Lower lobe of right lung (tissue), 2 donors: ENCODE measurements at places on chromosomes 11 and 22. TPM values are rescaled to one million over a fixed set of nuclear protein-coding genes. Genes with fewer than 3 reads are reported as not detected.

DNA sequence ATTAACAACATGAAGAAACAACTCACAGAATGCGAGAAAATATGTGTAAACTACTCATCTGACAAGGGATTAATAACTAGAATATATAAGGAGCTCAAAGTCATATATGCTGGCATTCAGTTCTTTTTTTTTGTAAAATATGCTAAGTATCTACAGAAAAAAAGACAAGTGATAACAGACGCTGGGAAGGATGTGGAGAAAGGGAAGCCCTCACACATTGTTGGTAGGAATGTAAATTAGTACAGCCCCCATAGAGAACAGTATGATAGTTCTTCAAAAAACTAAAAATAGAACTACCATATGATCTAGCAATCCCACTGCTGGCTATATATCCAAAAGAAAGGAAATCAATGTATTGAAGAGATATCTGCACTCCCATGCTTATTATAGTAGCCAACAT lies 13.8 kb downstream of the GAB2 start:
- DNase-seq = no peak

The OR2D2 gene
- not detected for total RNA-seq

- no peak for DNase-seq
Measured at GRCh38 chr11:130738611-130739010, 177.7 kb downstream of the SNX19 start.

DNA sequence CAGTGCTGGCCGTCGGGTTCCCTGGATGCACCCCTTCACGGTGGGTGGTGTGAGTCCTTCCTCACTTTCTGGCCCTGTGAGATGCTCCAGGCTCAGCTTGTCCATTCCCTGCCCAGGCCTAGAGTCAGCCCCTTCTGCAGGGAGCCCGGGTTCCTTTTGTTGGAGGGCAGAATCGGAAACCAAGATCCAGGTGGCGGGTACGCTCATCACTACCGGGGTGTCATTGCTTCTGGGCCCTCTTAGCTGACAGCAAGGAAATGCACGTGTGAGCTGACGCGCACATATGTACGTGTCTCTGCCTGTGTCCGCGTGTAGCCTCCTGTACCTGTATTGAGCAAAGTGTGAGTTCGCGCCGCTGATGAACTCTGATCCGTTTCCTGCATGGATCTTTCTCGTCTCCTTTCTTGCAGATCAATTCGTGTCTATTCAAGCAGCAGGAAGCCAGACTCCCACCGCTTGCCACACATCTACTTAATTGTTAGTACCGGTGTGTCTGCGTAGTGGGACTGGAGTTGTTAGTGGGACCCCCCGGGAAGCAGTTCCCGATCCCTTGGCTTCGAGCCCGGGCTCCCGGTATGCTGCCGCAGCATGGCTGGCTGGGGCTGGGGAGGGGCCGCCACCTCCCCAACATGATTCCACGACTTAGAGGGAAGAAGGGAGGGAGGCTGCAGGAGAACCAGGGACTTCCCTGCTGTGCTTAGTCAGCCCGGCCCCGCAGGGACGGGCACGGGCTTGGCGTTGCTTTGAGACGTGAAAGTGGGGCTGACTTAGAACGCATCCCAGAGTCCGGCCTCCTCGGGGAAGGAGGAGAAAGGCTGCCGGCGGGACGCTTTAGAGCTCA lies 35.9 kb upstream of the GRAMD4 start:
- DNase-seq = peak; percentile 43

DNA sequence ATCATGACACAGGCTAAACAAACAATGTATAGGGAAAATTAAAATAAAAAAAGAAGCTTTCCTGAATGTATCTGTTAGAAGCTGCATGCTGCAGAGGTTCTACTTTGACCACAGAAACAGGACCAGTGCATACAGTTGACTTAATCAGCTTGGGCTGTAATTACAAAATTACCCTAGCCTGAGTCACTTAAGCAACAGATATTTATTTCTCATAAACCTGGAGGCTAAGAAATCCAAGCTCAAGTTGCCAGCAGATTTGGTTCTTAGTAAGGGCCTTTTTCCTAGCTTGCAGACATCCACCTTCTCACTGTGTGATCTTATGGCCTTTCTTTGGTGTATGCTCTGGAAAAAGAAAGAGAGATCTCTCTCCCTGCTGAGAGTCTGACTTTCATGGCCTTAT lies 946.5 kb upstream of the RAG2 start:
- DNase-seq = no peak

The C11orf97 gene
- 2.5 TPM for total RNA-seq

GRCh38 chr22:17430412-17430811 lies 61.2 kb downstream of the CECR2 start:
- DNase-seq = no peak

The UPK3A gene
- total RNA-seq = not detected

The ZBTB16 gene
- 171 TPM for total RNA-seq

The SMC1B gene
- not detected for total RNA-seq

The SLC29A2 gene
- 10.6 TPM for total RNA-seq

DNA sequence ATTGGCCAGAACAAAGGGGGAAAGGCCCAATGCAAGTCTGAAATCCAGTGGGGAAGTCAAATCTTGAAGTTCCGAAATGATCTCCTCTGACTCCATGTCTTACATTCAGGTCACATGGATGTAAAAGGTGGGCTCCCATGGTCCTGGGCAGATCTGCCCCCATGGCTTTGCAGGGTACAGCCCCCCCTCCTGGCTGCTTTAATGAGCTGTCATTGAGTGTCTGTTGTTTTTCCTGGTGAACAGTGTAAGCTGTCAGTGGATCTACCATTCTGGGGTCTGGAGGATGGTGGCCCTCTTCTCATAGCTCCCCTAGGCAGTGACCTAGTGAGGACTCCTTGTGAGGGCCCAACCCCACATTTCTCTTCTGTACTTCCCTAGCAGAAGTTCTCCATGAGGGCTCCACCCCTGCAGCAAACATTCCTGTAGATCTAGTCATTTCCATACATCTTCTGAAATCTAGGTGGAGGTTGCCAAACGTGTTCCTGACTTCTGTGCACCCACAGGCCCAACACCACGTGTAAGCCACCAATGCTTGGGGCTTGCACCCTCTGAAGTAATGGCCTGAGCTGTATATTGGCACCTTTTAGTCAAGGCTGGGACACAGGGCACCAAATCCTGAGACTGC lies 9.3 kb downstream of the CARD18 start:
- no peak for DNase-seq

DNA sequence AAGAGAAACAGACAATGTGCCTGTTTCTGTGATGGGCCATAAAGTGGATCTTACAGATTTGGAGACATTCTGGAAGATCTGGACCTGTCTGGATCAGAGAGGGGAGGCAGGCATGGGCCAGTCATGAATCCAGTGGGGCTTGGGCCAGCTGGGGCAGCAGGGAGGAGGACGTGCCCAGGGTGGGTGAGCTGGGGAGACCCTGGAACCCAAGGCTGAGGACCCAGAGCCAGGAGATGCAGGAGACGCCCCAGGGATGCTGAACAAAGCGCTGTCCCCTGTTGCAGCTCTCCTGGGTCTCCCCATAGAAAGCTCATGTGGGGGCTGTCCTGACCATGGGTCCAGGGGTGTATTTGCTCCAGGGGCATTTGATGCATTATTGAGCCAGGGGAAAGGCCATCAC lies 1.5 kb upstream of the APOBEC3A start:
- no peak for DNase-seq

The HIKESHI gene
- 29.5 TPM for total RNA-seq

DNA sequence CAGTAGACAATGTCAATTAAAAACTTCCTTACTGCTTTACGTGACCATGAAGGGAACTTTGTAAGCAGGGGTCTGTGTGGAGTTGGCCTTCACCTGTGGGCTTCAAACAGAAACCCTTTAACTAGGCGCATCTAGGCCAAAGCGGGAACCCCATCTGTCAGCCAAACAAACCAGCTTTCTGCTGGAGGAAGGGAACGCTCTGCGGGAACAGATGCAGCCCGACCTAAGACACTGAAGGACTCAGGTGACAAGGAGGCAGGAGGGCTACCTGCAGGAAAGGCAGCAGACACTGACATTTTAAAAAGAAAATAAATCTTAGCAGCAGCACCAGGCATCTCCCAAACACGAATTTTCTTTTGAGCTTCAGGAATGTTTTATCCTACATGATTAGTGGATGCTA lies 78.4 kb downstream of the CADM1 start:
- DNase-seq = no peak

The FAT3 gene
- 7.9 TPM for total RNA-seq

The SDHD gene
- 91.2 TPM for total RNA-seq

- DNase-seq = no peak
Measured at GRCh38 chr11:125053167-125053566, 9.9 kb upstream of the SLC37A2 start.

DNA sequence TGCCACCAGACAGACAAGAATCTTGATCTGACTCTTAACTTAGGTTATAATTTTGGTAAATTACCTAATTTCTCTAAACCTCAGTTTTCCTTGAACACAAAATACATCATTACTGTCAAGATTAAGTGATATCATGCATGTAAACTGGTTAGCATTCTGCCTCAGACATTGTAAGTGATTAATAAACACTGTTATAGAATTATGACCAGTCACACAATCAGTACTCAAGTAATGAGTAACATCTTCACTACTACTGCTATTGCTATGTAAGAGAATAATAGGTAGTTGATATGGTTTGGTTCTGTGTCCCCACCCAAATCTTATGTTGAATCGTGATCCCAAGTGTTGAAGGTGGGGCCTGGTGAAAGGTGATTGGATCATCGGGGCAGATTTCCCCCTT lies 218.9 kb downstream of the SBF2 start:
- no peak for DNase-seq

The RAB3IL1 gene
- 11.4 TPM for total RNA-seq

DNA sequence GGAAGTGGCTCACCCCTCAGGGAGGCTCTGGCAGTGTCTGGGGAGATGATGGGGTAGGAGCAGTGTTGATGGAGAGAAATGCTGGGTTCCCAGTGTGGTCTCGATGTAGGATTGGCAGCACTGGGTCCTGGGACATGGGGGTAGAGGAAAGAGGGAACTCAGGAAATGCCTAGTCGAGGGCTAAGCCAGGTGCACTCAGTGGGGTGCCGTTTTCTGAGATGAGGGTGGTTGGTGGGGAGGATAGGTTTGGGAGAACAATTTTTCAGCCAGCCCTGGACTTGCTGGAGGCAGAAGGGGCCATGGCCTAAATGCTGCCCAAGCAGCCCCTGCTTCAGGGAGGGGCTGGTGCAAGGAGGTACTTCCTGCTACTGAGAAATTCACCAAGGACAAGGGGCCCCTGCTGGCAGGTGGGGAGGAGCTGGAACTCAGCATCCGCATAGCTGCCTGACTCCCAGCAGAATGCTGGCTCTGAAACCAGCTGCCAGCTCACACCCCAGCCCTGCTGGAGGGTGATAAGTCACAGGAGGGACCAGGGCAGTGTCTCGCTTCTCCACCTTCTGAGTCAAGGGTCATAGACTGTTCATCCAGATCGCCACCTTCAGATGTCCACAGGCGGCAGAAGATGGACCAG lies 6.0 kb downstream of the CCDC157 start:
- no peak for DNase-seq

DNA sequence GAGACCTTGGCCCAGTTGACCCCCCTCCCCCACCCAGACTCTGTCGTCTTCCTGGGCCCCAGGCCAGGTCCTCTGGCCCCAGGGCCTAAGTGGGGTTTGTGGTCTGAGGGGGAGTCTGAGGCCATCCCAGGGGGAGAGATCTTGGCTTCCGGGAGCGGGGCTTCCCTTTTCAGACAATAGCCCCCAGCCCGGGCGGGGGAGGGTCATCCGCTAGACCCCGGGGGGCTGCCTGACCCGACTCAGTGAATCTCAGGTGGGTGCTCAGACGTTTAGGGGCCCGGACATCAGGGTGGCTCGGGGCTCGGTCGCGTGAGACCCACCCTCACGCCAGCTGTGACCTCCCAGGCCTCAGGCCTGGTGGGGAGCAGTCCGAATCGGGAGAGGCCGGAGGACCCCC lies 609 bp downstream of the MAPK11 start:
- no peak for DNase-seq

- DNase-seq = no peak
Measured at GRCh38 chr11:34665077-34665835, 44.4 kb downstream of the EHF start.

The GAB4 gene
- not detected for total RNA-seq

DNA sequence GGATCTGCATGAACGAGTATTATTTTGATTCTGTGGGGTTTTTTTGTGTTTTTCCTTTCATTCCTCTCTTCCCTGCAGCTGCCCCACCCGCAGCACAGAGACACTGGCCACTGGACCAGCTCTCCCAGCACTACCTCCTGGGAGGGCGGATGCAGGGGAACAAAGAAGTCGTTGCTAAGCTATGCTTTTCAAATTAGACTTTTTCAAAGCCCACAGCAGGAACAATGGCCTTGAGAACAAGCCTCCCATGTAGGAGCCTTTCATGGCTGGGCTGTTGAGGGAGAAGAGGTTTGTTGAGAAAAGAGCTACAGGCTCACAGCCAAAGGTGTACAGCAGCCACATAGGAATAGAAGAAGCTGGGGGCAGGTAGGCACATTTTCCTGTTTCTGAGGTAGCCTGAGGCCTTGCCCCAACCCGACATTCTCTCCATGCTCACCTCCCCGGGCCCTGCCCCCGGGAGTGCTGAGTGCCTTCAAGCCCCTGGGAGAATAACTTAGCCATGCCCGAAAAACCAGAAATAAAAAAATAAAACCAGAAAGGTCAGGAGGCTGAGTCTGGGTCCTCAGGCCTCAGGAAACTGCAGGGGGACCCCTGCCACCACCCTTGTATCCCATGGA lies 20.5 kb upstream of the SYT12 start:
- no peak for DNase-seq

GRCh38 chr22:45551310-45552016 lies 48.8 kb downstream of the FBLN1 start:
- DNase-seq = no peak

DNA sequence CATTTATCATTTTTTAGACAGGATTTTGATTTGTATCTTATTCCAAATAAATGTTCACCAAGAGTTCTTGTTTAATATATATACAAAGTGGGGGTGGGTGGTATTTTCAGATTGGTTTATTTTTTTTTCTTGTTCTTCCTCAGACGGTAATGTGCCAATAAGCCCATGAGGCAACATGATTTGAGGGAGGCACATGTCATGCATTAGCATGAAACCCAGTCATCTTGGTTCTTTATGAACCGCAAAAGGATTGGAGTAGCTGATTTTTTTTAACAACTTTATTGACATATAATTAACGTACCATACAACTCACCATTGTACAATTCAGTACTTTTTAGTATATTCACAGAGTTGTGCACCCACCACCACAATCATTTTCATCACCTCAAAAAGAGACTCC lies 2.7 kb downstream of the BCL2L13 start:
- no peak for DNase-seq
